ENCODE measurements at places on chromosomes 16 and 17.

DNA sequence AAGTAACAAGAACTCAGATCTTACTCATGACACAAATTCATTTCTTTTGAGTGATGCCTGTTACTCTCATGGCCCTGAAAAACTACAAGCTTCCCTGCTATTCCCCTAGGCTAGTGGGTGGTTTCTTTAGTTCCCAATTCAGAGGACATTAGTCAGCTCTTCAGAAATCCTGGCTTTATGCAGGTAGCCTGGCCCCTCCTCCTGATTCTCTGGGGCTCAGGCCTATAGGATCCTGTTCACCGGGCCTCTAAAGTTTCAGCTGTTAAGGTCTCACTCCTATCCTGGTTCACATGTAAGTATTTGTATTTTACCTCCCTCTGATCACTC lies 87.3 kb upstream of the IRX5 start:
- no peak for DNase-seq

DNA sequence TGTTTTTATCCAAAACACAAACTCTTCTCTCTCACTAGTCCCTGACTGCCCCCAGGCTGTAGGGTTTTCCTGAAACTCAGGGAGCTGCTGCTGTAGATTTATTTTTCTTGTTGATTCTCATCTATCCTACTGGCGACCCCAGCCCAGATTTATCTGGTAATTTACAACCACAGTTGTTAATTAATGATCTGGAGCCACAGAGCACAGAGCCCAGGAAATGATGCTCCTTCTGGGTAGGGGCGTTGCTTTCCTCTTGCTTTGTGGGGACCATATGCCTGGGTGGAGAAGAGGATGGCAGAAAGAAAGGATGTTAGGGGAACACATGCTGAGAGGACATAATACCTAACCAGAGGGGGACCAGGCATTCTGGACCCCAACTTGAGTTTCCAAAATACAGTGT lies 7.4 kb upstream of the ETV4 start:
- no peak for DNase-seq

- DNase-seq, result no peak
Observed at GRCh38 chr17:4617090-4617489, 24.4 kb downstream of the ALOX15 start.

DNA sequence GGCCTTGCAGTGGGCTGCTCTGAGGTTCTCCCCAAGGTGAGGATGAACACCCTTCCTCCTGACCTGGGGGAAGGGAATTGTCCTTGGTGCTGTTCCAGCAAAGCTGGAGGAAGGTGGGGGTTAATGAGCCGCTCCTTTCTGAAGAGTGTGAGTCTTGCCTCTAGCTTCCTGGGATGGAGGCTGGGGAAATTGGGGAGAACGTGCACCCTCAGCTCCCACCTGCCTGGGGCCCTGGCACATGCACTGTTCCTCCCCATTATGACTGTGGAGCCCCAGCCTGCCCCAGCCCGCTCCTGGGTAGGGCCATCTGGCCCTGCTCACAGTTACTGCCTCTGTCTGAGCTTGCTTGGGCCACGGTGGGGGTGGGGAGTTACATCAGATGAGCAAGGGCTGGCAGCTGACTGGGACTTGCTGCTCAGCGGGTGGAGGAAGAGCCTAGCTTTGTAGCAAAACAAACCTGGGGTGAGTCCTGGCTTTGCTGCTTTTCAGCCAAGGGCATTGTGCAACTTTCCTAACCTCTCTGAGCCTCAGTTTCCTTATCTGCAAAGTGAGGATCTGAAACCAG lies 11.1 kb downstream of the TNS4 start:
- no peak for DNase-seq

GRCh38 chr17:68612209-68612922 lies 11.2 kb upstream of the FAM20A start:
- no peak for DNase-seq

- no peak for DNase-seq
Observed at GRCh38 chr17:68204736-68205135, 43.1 kb upstream of the AMZ2 start.

DNA sequence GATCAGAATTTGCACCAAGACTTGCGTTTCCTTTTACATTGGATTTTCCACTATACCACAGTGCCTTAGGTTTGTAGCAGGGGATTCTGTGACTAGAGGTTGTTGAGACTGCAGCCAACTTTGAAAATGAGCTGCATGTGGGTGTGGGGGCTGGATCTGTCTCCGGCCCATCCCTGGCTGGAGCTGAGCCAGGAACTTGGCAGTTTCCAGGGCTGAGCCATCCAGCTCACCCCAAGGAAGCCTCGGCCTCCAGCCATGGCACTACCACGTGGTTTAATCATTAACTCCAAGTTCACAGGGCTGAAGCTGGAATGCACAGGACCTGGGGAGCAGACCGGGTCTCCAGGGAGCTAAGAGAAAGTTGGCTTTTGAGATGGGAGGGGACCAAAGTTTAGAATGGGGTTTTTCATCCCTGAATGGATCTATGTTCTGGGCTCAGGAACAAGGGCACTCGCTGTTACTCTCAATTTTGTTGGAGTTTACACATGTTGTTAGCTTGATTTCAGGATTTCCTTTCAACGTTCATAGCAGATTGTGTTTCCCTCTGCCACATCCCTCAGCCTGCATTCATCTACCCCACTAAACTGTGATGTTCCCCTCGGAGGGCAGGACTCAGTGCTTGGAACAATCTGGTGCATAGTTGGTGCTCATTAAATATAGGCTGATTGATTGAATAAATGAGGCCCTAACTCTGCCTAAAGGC lies 42.3 kb upstream of the HNF1B start:
- no peak for DNase-seq

DNA sequence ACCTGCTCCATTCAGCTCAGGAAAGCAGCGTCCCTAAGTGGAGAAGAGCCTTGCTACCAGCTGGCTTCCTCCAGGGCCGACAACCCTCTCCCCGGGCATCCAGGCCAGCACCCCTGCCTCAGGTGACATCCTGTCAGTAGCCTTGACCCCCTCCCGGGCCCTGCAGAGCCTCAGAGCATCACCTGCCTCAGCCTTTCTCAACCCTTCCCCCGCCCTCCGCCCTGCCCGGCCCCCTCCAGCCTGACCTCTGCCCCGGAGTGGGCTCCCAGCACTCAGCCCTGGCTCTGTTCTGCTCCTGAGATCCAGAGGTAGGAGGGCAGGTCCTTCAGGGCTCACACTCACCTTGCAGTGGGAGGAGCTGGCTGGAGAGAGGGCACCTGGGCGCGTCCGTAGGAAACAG lies 73.8 kb upstream of the METRNL start:
- no peak for DNase-seq

DNA sequence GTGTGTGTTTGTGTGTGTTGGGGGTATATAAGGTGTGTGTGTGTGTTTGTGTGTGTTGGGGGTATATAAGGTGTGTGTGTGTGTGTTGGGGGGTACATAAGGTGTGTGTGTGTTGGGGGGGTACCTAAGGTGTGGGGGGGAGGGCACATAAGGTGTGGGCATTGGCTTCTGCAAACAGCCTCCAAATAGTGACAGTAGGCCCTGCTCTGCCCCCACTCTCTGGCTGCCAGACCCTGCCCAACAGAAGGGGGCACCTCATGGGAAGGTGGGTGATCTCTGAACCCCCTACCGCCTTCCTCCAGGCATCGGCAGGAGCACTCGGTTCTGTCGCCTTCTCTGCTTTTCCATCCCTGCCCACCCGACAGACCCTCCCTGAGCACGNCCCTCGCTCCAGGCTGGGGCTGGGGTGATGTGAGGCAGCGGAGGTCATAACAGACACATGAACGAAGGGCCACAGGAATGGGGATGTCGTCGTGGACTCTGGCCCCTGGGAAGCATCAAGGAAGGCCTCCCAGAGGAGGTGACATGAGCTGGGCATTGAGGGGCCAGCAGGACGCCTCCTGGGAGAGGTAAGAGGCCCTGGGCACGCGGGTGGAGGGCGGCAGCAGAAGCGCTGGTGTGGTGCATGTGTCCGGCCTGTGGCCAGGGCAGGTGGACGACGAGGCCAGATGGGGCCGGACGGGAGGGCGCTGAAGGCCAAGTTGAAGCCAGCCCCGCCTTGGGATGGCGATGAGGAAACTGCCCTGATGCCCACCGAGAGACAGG lies 136.6 kb upstream of the RPH3AL start:
- peak; percentile 20 for DNase-seq

- DNase-seq, result no peak
Observed at GRCh38 chr16:89017543-89018281, 40.7 kb upstream of the CBFA2T3 start.

DNA sequence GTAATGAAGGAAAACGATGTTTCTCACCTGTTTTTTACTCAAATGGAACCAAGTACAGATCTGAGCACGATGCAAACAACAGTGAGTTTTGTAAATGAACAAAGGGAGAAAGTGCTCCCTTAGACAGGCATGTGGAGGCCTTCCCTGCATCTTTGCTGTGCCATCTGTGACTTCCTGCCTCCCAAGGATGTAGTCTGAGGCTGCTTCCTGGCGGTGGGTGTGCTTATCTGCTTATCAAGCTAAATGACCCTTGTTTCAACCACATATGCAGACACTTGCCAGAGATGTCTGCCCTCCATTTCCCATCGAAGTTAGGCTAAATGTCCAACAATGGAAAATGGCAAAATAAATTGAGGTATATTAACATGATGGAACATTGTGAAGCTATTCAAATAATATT lies 34.6 kb downstream of the RGS9 start:
- no peak for DNase-seq

GRCh38 chr17:57994436-57994835 lies 6.4 kb upstream of the VEZF1 start:
- DNase-seq, result no peak

DNA sequence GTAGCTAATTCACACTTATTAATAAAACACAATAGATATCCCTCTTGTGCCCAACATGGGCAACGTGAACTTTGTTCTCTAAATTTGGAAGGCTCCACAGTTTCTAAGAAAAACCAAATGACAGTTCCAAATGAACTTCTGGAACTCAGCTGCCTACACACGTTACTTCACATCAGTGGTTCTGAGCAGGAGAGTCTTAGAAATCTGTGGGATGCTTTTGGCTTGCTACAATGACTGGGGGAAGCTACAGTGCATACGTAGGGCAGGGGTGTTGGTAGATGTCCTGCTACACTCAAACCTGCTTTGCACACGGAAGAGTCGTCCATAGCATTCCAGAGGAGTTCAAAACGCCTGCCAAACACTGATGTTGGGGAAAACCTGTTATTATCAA lies 8.0 kb downstream of the TXNDC11 start:
- DNase-seq, result no peak

GRCh38 chr17:1231456-1231855 lies 38.8 kb upstream of the BHLHA9 start:
- DNase-seq, result no peak

GRCh38 chr17:57585341-57586195 lies 159.5 kb downstream of the CCDC182 start:
- no peak for DNase-seq

GRCh38 chr17:28133562-28133970 lies 91.1 kb downstream of the NLK start:
- DNase-seq, result no peak

DNA sequence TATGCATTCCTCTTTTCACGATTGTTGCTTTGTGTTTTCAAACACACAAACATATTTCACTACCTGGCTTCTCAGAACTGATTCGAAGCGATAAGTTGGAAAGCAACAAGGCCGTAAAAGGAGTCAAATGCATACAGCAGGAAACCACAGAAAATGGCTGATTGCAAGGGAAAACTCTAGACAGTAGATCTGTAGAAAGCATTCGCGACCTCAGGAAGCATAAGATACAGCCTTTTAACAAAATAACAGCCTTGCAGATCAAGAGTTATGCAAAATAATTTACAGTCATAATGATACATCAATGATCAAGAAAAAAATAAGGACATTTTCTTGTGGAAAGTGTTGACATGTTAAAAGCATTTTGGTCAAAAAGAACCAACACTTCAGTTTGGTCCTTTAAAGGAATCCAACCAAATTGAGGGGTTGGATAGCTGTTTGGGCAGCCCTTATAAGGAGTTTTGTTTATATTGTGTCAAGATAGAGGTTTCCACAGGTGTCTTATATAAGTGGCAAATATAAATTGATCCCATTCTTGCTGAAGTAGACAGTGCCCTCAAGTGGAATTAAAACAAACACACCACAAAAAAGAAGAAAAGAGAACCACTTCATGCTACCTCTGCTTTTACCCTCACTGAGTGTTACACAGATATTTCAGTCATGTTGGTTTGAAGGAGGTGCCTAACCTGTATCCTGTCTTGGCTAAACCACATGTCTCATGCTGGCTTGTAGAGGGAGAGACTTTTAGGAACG lies 5.5 kb downstream of the CYLD start:
- no peak for DNase-seq

DNA sequence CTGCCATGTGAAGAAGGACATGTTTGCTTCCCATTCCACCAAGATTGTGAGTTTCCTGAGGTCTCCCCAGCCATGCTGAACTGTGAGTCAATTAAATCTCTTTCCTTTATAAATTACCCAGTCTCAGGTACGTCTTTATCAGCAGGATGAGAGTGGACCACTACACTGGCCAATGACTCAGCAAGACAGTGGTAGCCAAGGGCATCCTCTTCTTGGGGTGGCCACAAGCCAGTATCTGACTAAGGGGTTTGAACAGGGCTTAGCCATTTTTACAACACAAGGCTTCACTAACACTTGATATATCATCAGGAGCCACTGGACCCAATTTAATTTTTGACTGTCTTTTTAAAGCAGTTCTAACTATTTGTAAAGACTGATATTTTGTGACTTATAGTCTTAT lies 21.1 kb upstream of the KRT24 start:
- DNase-seq, result no peak

GRCh38 chr17:8865385-8865784 lies 2.1 kb downstream of the PIK3R6 start:
- DNase-seq, result no peak

- peak; percentile 48 for DNase-seq
Observed at GRCh38 chr16:85947230-85948137, 48.5 kb downstream of the IRF8 start.

GRCh38 chr17:66357037-66357436 lies 54.6 kb downstream of the PRKCA start:
- no peak for DNase-seq
